Cardiac fibroblast (primary cell): ENCODE measurements at places on chromosomes 16 and 17.

DNA sequence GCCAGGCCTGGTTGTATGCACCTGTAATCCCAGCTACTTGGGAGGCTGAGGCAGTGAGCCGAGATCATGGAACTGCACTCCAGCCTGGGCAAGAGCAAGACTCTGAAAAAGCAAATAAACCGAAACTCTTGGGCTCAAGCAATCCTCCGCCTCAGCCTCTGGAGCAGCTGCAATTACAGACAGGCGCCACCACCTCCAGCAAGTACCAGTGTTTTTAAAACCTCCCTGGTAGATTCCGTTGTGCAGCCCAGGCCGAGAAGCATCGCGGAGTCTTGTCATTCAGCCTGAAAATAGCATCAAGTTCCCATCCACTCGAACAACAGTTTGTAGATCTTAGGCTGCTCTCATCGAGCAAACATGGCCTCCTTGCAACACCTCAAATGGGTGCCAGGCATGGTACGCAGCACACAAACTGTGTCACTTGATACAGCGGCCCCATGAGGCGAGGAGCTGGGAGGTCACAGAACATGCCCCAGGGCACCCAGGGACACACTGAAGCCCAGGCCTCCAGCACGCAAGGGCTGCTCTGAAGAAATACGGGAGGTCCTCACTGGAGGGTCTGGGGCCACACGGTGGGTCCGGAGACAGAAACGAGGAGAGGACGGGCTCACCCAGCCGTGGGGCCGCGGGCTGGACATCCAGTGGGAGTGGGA lies 18.1 kb downstream of the TMC6 start:
- no peak for DNase-seq

DNA sequence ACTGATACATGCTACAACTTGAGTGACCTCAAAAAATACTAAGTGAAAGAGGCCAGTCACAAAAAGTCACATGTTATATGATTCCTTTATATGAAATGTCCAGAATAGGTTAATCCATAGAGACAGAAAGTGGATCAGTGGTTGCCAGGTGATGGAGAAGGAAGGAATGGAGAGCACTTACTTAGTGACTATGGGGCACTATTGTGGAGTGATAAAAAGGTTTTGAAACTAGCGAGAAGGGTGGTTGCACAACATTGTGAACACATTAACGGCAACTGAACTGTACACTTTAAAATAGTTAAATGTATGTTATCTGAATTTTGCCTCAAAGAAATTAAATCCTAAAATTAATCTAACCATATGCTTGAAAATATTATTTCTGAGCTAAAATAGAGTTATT lies 25.9 kb downstream of the AMFR start:
- DNase-seq = no peak

DNA sequence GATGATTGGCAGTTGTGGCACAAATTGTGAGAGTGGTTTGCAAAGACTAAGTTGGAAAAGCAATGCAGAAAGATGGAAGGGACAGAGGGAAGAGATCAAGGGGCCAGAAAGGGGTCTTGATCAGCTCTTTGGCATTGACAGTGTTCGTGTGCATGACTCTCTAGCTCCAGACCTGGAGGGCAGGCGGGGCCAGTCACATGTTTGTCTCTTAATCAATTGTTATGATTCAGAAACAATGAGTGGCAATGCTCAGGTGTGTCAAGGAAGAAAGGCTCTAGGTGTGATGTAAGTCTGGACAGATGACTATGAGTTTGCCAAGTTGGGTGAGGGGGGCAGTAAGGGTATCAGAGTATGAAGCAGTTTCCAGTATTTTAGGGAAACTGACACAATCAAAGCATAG lies 32.1 kb downstream of the WSB1 start:
- no peak for DNase-seq

DNA sequence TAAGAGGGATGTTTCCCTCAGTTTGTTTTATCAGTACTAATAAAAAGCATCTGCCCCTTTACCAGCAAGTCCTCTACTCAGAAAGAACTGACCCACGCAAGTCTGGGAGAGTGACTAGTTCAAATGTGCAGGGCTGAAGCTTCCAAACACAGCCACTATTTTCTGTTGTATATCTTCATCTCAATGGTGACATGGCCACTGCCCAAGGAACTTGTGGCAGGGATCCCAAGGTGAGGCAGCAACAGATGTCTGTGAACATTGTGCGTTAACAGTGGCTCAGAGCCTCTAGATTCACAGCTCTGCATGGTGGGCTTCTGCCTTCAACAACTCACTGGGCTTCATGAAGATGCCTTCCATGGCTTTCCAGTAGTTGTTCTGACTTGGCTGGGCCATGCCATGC lies 3.7 kb upstream of the BLTP2 start:
- DNase-seq = no peak

DNA sequence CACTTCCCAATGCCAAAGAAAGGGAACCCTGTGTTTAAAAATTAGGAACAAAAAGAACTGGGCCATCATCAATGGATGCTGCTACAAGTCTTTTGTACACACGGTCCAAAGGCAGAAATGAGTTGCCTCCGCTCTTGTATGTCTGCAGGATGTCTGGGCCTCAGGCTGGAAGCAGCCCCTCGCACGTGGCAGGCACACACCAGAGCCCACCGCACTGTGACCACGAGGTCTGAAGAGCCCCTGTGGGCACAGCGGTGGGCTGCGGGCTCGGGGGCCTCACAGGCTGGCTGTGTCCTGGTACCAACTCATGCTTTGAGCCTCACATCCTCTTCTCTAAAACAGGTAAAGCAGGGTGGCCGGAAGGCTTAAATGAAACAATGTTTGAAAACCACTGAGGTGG lies 309.3 kb downstream of the C16orf95 start:
- DNase-seq = no peak
